ENCODE measurements at places on chromosomes 6 and 20.

DNA sequence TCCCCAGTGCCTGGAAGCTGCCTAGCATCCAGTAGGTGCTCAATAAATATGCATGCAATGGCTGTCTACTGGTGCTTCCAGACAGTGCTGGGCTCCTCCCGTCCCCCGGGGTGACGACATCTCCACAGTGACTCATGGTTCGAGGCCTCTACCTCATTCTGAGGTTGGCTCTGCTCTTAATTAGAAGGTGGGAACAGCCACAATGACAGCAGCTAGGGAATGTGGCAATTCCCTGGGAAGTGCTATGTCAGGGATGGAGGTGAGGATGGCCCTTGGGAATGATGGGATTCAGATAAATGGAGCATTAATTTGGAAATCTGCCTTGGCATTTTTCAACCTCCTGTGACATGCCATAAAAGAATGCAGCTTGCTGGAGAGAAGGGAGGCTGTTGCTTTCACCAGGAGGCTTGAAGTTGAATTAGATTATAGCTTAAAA lies 43.5 kb upstream of the NFATC2 start:
- DNase-seq: no peak

DNA sequence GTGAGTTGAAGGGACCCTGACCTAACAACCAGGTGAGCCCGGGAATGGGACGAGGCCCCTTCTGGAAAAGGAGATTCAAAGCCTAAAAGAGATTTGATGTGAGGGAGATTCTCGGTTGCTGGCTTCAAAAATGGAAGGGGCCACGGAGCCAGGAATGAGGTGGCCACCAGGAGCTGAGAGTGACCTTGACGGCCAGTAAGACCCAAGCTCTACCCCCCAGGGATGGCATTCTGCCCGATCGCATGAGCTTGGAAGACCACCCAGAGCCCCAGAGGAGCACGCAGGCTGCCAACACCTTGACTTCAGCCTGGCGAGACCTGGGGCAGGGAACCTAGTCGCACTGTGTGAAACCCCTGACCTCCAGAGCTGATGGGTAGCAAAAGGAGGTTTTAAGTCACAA lies 163.9 kb downstream of the BMP7 start:
- DNase-seq: no peak

DNA sequence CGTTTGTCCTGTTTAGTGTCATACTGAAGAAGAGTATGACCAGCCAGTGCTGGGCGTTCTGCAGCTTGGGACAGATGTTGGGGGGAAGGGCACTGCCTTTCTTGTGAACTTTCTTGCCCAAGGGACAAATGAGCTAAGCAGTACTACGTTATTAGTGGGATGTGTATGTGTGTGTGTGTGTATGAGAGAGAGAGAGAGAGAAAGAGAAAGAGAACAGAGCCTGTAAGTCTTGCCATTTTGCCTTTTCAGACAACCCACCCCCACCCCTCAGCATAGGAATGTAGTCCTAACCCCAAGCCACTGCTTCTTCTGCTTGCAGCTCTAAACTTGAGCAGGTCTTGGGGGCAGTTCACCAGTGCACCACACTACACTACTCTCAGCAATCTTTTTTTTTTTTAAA lies 45.5 kb downstream of the E2F3 start:
- DNase-seq: no peak

DNA sequence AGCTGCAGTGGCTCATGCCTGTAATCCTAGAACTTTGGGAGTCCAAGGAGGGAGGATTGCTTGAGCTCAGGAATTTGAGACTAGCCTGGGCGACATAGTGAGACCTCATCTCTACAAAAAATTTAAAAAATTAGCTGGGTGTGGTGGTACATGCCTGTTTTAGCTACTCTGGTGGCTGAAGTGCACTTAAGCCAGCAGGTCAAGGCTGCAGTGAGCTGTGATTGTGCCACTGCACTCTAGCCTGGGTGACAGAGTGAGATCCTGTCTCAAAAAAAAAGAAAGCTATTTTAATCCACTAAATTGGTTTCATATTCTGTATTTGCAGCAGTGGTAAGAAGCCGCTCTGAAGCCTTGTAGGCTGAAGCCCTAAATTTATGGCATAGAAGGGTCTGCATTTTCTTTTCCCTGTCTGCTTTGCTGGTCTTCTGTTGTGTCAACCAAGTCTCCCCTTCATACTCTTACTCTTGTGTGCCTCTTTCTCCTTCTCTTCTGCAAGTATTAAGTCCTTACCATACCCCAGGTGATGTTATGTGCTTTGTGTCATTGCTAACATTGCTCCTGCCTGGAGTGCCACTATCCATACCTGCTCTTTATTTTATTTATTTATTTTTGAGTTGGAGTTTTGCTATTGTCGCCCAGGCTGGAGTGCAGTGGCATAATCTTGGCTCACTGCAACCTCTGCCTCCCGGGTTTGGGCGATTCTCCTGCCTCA lies 70.9 kb downstream of the MYO6 start:
- DNase-seq: no peak

- no peak for DNase-seq
Measured at GRCh38 chr20:58627212-58628072, 23.6 kb upstream of the STX16 start.

- no peak for DNase-seq
Measured at GRCh38 chr6:163836876-163837690, 422.6 kb downstream of the QKI start.

DNA sequence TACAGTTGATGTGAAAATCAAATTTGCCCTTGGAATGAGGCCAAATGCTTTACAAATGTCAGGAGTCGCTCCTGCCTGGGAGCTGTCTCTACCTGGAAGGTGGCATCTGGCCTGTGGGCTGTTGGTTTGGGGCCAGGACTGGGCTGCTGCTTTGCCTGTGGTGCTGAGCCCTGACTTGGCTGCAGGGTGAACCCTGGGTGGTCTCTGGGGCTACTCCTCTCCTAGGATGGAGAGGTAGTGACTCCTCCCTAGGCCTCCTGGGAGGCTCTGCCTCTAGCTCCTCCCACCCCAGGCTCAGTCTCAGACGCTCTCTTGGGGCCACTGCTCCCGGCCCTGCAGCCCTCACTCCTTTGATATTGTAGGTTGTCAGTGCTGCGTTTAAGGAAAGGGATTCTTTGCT lies 47.5 kb downstream of the EFCAB8 start:
- no peak for DNase-seq

GRCh38 chr6:3281631-3282475 lies 23.1 kb downstream of the PSMG4 start:
- no peak for DNase-seq

GRCh38 chr6:82385961-82386360 lies 22.3 kb downstream of the TPBG start:
- no peak for DNase-seq

DNA sequence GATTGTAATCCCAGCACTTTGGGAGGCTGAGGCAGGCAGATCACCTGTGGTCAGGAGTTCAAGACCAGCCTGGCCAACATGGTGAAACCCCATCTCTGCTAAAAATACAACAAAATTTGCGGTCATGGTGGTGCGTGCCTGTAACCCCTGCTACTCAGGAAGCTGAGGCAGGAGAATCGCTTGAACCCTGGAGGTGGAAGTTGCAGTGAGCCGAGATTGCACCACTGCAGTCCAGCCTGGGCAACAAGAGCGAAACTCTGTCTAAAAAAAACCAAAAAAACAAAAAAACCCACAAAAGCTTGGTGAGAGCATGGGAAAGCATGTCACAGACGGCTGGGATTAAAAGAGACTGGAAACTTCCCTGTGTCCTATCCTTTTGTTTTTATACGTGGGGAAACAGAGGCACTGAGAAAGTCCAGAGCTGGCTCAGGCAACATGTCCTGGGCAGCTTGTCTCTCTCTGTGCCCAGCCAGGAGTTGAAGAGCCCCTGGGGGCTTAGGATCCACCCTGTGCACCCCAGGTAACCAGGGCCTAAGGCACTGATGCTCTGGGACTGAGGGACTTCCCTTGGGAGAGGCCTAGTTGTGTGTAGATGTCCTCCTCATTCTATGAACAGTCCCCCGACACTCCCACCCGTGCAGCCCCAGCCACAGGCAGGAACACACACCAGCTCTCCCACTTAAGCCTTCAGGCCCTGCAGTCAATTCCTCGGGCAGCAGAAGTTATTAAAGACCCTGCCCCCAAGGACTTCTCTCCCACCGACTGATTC lies 16.0 kb downstream of the CD40 start:
- no peak for DNase-seq

DNA sequence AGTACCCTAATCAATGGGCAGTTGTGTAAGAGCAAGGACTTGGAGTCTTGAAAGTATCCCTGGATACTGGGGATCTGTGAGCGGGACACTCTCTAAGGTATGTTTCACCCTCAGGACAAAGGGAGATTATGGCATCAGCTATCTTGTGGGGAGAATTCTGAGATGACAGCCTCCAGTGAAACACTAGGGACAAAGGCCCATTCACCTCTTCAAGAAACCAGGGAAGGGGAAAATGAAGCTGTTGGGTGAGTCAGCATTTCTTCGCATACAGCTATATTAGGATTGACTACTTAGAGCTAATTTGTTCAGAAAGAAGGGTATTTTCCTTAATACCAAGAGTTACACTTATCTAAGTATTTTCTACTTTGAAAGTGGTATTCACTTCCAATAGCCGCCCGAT lies 35.9 kb downstream of the OPN5 start:
- no peak for DNase-seq

DNA sequence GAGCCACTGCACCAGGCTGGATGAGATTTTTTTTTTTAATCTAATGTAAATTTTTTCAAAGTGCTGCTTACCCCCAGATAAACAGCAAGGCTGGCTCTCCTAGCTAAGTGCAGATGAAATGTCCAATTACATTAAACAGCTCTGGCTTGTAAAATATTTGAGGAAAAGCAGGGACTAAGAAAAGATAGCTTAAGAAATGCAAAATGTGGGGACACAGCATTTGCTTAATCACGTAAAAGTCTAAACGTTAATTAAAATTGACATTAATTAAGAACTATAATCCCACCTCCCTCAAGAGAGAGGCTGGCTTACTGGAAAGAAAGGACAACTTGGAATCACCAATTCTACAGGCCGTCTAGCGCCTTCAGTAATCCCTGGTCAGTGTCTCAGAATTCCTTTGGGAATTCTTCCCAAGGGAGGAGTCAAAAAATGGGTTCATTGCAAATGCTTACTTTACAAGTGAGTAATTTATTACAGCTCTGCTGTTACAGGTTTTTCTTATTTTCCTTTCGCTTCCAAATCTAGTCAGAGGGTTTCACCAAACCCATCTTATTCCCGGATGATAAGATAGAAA lies 13.6 kb upstream of the MARCKS start:
- DNase-seq: no peak

DNA sequence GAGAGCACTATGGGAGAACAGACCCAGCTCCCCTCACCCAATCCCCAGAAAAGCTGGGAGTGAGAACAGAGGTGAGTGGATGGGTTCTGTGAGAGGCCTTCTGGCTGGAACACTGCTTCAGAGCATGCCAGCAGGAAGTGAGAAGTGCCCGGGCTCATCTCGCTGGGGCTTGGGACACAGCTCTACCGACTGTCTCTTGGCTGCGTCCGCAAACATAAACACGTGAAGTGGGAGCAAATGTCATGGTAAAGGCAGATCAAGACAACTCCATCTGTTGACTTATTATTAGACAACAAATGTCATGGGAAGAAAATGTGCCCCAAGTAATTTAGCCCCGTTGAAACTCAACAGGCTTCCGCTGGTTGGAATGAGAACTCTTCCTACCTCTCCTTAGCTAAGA lies 25.9 kb downstream of the GNAS-AS1 start:
- DNase-seq: no peak

DNA sequence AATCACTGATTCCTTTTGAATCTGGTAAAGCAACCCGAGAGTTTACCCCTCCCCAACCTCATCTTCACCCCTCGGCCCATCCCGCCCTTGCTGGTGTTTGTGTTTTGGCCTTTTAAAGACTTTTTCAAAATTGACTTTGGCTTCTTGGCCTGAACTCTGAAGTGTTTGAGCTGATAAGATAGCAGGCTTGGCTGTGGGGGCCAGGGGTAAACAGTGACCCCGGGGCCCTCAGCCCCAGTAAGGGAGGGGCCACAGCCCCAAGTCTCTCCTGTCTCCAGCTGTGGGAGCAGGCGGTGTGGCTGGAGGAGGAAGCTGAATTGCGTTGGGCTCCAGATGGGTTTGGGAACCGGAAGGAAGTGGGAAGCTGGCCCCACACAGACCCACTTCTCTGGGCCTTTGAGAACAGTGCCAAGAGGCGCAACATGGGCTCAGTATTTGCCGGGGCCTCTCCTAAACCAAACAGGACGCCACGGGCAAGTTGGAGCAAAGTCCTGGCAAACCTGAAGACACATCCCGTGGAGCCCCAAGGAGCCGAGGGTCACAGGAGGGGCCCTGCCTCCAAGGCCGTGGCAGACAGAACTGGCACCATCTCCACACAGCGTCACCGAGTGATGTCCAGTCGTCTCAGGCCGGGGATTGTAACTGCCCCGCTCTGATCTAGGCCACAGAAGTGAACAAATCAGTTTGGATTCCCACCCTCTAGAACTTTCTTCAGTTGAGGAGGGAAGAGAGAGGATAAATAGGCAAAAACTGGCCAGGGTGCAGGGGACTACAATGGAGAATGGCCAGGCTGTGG lies 54.3 kb upstream of the PTPN1 start:
- DNase-seq: no peak

DNA sequence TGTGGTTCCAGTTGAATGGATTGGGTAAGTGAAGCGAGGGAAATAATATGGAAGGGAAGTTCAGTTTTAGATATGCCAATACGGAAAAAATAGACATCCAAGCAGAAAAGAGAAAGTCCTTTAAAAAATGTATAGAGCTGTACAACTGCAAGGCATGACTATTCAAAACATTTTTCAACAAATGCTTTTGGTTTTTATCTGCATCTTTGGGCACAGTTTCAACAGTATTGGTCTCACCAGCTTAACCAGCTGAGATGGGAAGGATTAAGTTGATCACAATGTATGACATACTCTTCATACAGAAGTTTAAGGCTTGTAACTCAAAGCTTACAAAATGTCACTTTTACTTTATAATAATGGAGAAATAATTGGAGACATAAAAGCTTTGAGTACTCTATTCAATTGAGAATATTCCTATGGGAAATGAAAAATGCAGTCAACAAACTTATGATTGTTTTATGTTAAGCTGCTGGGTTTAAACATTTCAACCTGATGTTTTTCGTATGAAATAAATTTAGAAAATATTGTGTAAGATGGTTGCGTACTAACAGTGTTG lies 16.3 kb upstream of the UTRN start:
- DNase-seq: no peak

- no peak for DNase-seq
Measured at GRCh38 chr20:25346349-25346748, 44.3 kb downstream of the ABHD12 start.

DNA sequence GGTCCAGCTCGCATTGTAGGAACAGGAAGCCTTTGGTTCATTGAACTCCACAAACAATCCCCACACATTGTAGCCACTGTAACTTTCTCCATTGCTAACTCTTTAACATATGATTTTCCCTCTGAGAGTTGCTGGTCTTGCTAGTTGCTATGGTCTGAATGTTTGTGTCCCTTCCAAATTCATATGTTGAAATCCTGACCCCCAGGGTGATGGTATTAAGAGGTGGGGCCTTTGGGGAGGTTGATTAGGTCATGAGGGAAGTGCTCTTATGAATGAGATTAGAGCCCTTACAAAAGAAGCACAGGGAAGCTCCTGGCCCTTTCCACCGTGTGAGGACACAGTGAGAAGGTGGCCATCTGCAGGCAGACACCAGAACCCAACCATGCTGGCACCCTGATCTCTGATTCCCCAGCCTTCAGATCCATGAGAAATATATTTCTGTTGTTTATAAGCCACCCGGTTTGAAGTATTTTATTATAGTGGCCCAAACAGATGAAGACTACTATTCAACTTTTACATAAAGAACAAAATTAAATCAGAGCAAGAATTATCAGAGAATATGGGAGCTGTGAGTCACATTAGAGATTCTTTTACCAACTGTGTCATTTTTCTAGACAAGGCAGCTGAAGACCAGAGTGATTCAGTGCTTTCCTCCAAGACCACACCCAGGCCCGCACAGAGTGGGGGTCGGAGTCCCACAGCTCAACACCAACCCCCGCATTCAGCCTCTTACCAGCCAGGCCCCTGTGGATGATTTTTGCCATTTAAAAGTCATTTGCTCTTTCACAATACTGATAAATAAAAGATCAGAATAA lies 143.0 kb downstream of the SAMD5 start:
- DNase-seq: no peak

Data from activated T-cell treated with anti-CD3 and anti-CD28 coated beads for 4 hours (primary cell).